ENCODE measurements at places on chromosomes 2 and 18.

GRCh38 chr2:41741951-41742595 is 305.7 kb upstream of the PKDCC start:
- no peak for DNase-seq

- DNase-seq = no peak
Measured at GRCh38 chr2:172962082-172962481, 113.6 kb upstream of the MAP3K20 start.

- DNase-seq = no peak
Measured at GRCh38 chr2:73373344-73373743, 12.3 kb upstream of the ALMS1 start.

GRCh38 chr2:95356821-95357700 is 45.4 kb upstream of the FAHD2A start:
- DNase-seq = no peak

DNA sequence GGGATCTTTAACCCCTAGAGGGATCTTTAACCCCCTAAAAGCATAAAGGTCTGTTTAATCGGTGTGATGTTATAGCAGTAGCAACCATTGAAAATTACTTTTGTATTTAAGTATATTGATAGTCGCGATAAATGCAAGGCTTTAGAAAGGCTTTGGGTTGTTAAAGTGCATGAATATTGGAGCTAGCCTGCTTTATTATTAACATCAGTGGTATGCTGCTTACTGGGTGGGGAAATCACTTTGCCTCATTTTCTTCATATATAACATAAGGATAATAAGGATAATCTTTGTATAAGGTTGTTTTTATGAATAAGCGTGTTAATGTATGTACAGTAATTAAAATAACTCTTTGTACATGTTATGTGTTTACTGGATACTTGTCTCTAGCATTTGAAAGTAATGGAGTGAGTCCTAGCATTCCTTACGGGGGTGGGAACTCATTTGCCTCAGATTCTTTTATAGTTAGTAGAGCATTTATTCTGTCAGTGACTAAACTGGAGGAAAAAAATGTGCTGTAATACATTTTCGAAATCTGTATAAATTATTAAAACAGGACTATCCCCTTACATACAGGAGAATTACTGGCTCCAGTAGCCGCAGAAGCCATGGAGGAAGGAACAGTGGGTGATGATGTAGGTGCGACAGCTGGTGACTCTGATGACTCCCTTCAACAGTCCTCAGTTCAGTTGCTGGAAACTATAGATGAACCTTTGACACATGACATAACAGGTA is 122.2 kb downstream of the BIRC6 start:
- DNase-seq = peak; percentile 25

DNA sequence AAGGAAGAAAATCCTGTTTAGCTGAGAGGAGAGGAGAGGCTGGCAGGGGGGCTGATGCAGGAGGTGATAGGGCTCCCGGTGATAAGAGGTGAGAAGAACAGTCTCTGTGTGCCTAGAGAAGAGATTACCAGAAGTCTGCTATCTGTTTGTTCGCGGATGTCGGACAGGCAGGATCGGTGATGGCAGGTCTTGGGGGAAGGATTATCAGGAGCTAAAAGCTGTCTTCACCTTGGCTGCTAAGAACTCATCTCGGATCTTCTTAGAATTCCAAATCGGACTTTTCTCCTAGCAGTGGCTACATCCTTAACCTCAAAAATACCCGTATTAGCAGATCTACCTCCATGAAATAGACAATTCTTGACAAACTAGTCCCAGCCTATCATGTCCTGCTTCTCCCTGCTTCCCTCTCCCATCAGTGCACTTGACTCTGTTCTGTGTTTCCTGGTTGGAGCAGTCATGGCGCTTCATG is 282.1 kb upstream of the TRIB2 start:
- DNase-seq = no peak

- DNase-seq = peak; percentile 55
Measured at GRCh38 chr2:71798266-71799012, 345.1 kb downstream of the DYSF start.

- DNase-seq = peak; percentile 11
Measured at GRCh38 chr2:68302281-68302875, 17.4 kb downstream of the CNRIP1 start.

- no peak for DNase-seq
Measured at GRCh38 chr2:74719066-74719465, 65.0 kb downstream of the SEMA4F start.

- no peak for DNase-seq
Measured at GRCh38 chr2:179646862-179647587, 214.4 kb downstream of the ZNF385B start.

DNA sequence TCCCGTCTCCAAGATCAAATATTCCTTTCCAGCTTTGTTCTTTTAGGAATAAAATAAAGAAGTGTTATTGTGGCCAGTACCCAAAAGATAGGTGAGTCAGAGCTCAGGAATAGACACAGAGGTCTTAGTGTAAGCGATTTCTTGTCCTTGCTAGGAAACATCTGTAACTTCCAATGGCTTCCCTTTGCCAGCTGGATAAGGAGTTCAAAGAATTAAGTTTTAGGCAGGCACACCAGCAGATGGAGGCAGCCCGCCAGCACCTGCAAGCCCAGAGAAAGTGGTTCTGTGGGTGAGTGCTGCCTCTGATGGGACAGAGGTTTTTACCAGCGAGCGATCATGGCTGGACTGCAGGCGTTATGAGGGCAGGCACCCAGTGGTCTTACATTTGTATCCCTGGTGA is 125.4 kb downstream of the MGAT5 start:
- DNase-seq = no peak

GRCh38 chr2:42924418-42924886 is 132.1 kb upstream of the HAAO start:
- no peak for DNase-seq

DNA sequence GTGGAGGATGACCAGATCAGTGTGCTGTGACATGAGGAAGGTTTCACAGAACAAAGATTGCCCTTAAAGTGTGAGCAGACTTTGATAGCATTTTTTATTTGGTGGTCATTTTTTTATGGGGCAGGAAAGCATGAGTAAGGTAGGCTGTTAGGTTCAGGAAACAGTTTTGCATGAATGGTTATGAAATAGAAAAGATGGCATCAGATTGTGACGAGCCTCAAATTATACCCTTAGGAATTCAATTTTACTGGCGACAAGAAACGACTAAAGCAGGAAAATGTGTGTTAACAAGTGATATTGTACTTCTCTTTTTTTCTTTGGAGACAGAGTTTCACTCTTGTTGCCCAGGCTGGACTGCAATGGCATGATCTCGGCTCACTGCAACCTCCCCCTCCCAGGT is 44.7 kb downstream of the PIK3C3 start:
- no peak for DNase-seq

DNA sequence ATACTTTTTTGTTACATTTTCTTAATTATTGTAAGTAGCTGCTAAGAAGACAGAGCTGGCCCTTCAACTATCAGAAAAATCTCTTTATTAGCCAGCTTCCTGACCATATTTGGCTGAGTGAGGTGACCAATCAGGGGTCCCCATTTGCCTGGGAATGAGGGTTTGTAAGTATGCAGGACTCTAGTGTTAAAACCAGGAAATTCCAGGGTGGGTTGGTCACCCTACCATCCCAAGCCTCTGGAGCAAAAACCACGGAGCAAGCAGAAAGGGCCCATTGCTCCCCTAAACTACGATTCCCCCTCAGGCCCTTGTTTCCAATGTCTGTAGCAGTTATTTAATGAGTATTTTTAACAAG is 165.6 kb upstream of the NCKAP5 start:
- DNase-seq = peak; percentile 29

GRCh38 chr2:233466991-233467603 is 99.5 kb downstream of the USP40 start:
- no peak for DNase-seq

GRCh38 chr18:11040823-11041656 is 108.3 kb downstream of the PIEZO2 start:
- DNase-seq = peak; percentile 65
